ENCODE measurements at places on chromosomes 5 and 9.

GRCh38 chr9:100167915-100168654 lies 69.0 kb downstream of the INVS start:
- DNase-seq = no peak

- no peak for DNase-seq
Measured at GRCh38 chr9:13675638-13676000, 396.1 kb upstream of the MPDZ start.

GRCh38 chr5:122156724-122157325 lies 27.5 kb downstream of the ZNF474 start:
- no peak for DNase-seq

DNA sequence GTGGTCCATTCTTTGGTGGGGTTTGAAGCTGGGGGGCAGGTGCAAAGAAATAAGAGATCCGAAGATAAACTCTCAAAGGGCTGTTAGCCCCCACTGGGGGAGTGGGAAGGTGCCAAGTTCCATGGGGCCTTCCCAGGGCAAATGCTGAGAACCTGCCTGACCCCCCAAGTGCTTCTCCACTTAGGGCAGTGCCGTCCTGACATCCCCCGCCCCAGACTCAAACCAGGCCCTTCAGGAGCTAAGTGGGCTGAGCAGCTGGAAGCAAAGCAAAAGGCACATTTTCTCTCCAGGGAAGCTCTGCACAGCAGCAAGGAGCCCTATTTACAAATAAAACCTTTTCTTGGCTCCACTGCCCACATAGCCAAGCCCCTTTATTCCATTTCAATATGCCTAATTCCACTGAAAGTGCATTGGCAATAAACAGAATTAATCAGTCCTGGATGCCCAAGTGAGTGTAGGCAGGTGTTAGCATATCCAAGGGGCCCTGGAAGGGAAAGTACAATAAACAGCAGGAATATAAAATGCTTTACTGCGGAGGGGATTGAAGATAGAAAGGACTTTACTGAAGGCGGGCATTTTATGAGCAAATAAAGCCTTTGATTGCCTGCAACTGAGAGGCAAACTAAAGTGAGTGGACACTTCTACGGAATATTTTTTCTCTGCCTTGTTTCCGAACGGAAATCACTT lies 44.6 kb downstream of the WHRN start:
- DNase-seq = no peak

- DNase-seq = no peak
Measured at GRCh38 chr5:133421394-133421793, 190.9 kb downstream of the FSTL4 start.

GRCh38 chr5:139660923-139661814 lies 13.0 kb downstream of the CXXC5 start:
- DNase-seq = no peak

- no peak for DNase-seq
Measured at GRCh38 chr5:143251946-143252345, 151.5 kb downstream of the NR3C1 start.

DNA sequence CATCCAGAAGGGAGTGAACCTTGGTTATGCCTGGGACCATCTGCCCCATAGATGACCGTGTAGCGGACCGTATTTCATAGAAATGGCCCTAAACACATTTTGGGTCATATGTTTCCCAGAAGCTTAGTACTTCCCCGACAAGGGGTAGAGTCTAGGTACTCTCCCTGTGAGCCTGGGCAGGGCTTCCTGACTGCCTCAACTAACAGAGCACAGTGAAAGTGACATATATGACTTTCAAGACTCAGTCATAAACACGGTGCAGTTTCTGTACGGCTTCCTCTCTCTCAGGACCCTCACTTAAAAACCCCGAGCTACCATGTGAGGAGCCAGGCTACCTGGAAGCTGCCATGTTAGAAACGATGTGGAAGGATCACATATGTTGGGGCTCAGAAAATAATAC lies 20.9 kb downstream of the C9orf57 start:
- no peak for DNase-seq

DNA sequence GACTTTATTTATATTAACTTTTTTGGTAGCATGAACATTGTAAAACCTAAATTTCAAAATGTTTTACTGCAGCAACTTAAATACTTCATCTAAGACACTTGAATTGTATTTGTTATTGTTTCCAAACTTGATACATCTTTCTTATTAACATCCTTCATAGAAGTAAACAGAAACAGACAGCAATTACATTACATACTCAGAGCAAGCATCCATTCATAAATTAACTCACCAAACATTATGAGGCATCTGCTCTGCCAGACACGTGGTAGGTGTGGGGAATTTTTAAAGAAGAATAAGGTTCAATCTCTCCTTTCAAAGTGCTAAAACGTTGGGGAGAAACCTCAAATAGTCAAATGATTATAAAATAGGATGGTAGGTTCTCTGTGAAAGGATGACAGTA lies 130.8 kb downstream of the MUSK start:
- no peak for DNase-seq

- no peak for DNase-seq
Measured at GRCh38 chr9:125701351-125701750, 5.7 kb downstream of the MAPKAP1 start.

- no peak for DNase-seq
Measured at GRCh38 chr5:154606246-154606645, 128.2 kb upstream of the HAND1 start.

DNA sequence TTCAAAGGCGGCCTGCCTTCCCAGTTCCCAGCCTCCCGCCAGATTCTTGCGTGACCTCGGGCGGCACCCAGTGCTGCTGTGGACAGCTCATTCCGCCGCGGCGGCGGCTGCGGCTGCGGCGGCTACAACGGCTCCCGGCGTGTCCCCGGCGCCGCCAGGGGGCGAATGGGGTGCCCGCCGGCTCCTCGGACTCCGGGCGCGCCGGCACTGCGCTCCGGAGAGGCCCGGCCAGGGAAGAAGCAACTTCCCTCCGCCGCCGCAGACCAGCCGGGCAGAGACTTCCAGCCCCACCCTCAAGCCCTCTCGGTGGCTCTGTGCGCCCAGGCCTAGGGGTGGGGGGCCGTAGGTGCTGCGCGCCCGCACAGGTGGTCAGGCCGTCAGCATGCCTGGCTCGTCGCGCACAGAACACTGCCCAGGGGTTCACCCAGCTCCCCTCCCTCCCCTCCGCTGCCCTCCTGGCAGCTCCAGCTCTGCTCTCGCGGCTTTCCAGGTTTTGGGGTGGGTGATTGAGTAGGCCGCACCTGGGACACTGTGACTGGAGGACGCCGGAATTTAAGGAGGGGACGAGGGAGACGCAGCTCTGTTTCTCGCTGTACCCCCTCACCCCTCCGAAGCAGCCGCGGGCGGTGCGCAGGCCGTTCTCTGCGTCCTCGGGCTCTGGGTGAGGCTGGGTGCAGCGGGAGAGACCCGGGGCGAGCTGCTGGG lies 20.2 kb downstream of the IGIP start:
- DNase-seq = no peak

- no peak for DNase-seq
Measured at GRCh38 chr5:65076251-65076869, 307.6 kb downstream of the CWC27 start.

- DNase-seq = no peak
Measured at GRCh38 chr9:129242191-129242941, 64.3 kb upstream of the IER5L start.

- DNase-seq = no peak
Measured at GRCh38 chr5:127425868-127426267, 91.6 kb upstream of the PRRC1 start.

- DNase-seq = no peak
Measured at GRCh38 chr5:148979083-148979723, 83.7 kb downstream of the SH3TC2 start.

GRCh38 chr5:177468329-177468684 lies 5.1 kb downstream of the DBN1 start:
- no peak for DNase-seq

DNA sequence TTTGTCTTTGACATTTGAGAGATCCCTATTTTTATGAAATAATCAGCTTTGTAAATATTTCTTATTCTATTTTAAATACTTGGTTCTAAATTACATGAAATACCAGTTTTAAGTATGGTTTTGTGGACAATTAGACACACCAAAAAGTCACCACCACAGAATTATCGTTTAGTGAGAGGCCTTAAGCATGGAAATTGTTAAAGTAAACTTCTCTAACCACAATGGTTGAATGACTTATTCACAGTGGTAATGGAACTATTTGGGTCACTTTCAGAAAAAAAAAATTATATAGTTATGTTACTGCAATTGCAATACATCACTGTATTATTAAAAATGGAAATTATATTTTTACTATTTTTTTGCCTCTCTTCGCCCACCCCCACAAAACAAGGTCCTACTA lies 1252.5 kb downstream of the EFNA5 start:
- DNase-seq = no peak

DNA sequence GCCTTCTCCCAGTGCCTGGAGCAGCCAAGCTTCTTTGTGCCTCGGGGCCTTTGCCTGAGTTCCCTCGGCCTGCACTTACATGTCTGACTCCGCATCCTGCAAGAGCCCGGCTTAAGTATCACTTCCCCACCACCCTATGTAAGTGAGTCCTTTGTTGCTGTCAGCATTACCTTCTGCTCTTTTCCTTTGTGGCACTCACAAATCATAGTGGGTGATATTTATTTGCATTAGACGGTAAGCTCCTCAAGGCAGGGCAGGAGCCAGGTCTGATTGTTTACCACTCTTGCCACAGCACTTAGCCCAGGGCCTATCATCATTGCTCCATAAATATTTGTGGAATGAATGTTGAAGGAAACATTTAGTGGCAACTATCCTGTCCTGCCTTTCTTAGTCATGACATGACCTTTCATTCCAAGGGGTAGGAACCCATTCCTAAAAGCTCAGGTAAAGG lies 4.8 kb downstream of the GM2A start:
- DNase-seq = no peak

DNA sequence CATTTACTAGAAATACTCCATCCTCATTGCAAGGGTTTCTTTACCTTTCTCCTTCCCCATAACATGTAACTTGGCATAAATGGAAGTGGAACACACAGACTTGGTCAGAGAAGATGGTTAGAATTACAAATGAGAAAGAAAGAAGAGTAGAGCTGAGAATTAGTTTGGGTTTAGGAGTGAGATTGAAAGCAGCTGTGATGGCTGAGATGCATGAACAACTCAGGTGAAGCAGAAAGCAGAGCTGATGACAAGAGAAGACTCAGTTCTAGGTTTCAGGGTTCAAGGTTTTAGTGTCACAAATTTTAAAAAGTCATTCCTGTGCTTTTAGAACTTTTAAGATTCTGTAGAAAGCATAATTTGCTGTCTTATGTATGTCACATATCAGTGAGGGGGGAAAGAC lies 54.0 kb downstream of the TMEM161B start:
- no peak for DNase-seq

DNA sequence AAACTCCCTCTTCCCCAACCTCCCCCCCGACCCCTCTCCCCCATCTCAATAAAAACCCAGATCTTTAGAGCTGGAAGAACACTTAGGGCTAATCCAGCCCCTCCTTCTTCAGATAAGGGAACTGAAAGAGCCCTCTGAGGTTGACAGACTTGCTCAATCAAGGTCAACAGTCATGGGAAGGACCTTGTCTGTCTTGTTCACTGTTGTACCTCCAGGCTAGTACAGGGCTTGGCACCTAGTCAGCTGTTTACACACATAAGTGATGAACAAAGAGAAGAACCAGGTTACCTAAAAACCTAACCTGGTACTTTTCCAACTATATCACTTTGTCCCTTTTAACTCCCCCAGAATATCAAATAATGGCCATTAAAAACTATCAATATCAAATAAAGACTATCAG lies 2.4 kb downstream of the TTC39B start:
- no peak for DNase-seq

DNA sequence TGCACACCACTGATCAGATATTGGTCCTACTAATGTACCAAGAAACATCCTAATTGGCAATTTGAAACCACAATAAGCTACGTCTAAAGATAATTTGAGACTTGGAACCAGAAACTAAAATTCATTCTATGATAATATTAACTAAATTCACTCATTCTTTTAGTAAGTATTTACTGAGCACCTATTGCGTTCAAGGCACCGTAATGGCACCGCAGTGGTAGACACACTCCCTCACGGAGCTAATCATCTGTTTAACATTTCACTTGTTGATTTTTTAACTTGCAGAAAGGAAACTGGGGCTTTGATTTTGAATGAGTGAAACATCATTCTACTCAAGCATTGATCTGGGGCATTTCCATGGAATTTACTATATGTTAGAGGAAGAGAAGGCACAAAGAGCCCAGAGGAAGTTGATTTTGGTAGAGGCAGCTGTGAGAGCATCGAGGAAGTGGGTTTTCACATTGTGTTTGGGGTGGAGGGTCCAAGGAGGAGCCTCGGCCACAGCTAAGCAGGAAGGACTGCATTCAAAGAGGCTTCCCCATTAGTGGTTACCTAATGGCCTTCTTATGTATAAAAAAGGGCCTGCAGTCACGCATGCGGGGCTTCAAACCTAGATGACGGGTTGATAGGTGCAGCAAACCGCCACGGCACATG lies 7.1 kb downstream of the RAPGEF1 start:
- DNase-seq = no peak

DNA sequence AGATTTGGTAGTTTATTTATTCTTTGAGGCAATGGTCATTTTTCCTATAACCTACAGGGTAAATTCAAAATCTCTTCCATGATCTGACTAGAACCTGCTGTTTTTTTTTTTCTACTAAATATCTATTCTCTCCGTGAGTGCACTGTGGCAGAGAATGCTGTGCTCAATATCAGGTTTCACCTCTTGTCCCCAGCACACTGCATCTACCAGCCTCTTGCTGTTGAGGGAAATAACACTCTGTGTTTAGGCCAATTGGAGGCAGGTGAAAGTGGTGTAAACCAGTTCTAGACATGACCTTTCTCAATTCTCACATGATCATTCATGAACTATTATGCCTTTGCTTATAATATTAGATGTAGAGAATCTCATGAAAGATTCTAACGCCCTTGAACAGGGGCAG lies 2365.9 kb downstream of the MAT2B start:
- DNase-seq = no peak

DNA sequence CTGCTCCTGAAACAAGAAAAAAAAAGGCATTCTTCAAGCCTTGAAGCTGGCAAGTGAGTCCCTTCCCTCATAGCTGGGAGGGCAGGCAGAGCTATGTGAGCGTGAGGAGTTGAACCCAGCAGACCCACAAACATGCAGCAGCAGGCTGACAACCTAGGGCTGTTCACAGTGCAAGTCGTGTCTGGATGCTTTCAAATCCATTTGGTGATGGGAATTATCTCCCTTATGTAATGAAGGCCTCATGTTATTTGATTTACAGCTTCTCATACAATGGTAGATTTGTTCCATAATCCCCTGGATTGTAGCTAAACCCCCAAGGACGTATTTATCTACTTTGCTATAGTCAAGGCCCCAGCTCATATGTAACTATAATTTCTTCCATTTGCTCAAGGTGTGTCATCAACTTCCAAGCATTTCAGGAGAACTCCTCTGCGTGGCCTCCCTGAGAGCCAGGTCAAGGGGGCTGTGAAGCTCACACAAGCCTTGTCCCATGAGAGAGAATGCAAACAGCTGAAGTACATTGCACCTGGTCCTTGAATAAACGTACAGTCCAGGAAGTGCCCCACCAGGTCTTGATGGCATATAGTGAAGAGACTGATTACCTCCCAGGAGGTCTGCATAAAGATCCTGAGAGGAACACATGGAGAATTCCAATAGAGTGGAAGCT lies 124.8 kb upstream of the SLC1A3 start:
- DNase-seq = no peak

GRCh38 chr9:119088002-119088547 lies 281.2 kb downstream of the BRINP1 start:
- no peak for DNase-seq
